GM12878 (cell line): ENCODE measurements at places on chromosomes 3 and 15. TPM values are rescaled to one million over a fixed set of nuclear protein-coding genes. Genes with fewer than 3 reads are reported as not detected.

DNA sequence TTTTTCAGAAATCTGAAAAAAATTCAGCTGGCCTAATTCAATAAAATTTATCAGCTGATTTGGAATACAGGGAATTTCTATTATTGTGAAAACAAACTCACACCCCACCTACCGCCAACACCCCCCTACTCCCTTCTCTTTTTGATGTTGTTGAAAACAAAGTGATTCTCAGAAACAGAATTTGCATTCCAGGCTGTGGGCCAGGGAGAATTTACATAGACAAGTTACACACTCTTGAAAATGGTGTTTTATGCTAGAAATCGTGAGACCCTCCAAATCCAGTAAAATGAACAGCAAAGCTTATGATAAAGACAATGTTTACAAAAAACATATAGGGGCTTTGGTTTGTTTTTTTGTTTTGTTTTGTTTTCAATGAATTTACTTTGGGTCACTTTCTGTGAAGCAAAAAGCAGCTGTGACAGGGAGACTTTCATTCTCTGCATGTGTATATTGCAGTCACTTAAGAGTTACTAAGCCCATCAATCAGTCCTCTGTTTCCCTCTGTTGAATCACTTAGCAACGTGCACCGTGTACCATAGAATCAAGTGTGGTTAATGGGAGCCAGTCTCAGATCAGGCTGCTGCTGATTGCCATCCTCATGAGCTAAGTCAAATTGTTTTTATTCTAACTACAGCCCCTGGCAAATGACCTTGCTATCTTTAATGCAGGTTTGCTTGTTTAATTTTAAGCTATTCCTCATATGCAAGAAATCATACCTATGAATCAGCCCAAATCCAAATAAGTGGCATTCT, 159.8 kb downstream of the ALCAM start:
- DNase-seq: no peak

- peak; percentile 100 for DNase-seq
These were observed 19.5 kb downstream of the PPCDC start for GRCh38 chr15:75042730-75043508.

Gene ALDH1L1
- 0.46 and 1.0 TPM in 2 replicates for total RNA-seq

Gene CHST14
- total RNA-seq: 12.8 and 13.6 TPM in 2 replicates

DNA sequence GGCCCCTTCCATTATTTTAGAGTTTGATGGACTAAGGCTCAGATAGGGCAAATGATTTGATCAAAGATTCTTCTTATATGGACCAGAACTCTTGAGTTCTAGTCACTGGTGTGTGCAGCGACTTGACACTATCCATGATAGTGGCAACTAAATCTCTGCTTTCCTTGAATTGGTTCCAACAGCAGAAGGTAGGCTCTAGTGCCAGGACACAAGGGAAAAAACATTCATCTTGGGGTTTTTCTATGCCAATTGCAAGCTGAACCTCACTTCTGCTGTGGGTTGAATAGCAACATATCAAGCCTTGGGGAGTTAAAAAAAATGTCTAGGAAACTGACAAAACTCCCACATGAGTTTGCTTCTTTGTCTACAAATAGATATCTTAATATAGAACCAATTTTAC, 35.1 kb downstream of the CTXND1 start:
- DNase-seq: no peak

Gene B3GALNT1
- not detected in 2 replicates for total RNA-seq

Gene CCR5
- 1.2 TPM in 2 replicates for total RNA-seq
